BE2C (cell line): ENCODE measurements at places on chromosomes 2 and 18.

DNA sequence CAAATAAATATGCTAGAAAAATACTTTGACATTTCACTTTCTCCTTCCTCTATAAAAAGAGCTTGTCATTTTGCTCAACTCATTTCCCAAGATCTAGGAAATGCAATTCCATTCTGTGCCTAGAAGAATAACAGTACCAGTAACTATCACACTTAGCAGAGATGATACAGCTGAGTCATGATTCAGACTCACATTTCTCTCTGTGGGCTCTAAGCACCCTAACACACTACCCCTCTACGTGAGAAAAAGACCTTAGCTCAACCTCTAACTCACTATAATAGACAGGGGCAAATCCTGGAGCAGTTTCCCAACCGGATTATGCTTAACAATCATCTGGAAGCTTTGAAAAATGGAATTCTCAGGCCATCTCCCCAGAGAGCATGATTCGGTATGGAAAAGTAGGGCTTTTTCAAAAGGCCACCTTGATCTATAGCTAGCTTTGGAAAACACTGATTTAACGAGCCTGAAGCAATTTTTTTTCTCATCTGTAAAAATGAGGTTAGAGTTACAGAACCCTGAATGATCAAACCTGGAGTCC, 1312.3 kb upstream of the PIK3C3 start:
- no peak for DNase-seq

DNA sequence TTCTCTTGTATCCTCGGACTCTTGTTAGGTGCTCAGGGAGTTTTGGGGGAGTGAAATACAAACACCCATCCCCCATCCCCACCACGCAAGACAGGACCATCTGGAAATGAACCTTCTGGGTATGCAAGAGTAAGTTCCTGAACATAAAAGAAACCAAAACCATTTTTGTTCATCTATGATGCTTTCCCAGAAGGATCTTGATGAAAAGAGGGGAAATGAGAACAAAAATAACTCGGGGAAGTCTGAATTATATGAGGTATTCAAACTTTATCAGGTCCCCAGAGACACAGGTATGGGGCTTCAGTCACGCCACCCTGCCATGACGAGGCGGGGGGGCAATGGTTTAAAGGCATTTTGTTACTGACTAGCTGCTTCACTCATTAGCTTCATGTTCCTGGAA, 68.6 kb upstream of the DNMT3A start:
- DNase-seq = no peak

GRCh38 chr2:43114210-43114609, 112.2 kb downstream of the ZFP36L2 start:
- DNase-seq = peak; percentile 38

- DNase-seq = no peak
Observed at GRCh38 chr2:189372688-189373257, 68.5 kb upstream of the WDR75 start.

- no peak for DNase-seq
Observed at GRCh38 chr2:136131961-136132824, 14.2 kb upstream of the CXCR4 start.

- DNase-seq = no peak
Observed at GRCh38 chr18:26082475-26082874, 7.9 kb downstream of the SS18 start.

- no peak for DNase-seq
Observed at GRCh38 chr2:238811293-238811692, 36.6 kb upstream of the TWIST2 start.

- DNase-seq = no peak
Observed at GRCh38 chr2:181051861-181052522, 71.6 kb downstream of the UBE2E3 start.

DNA sequence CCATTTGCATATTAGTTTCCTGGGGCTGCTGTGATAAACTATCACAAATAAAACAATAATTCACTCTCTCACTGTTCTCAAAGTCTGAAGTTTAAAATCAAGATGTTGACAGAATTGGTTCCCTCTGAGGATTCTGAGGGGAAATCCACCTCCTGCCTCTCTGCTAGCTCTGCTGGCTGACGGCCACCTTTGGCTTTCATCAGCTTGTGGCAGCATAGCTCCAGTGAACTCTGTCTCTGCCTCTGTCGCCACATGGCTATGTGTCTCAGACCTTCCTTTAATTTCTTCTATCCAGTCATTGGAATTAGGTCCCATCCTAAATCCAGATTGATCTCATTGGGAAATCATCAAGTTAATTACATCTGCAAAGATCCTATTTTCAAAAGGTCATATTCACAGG, 38.9 kb upstream of the TRIM43 start:
- no peak for DNase-seq

GRCh38 chr2:37263839-37264238, 32.4 kb downstream of the NDUFAF7 start:
- no peak for DNase-seq

DNA sequence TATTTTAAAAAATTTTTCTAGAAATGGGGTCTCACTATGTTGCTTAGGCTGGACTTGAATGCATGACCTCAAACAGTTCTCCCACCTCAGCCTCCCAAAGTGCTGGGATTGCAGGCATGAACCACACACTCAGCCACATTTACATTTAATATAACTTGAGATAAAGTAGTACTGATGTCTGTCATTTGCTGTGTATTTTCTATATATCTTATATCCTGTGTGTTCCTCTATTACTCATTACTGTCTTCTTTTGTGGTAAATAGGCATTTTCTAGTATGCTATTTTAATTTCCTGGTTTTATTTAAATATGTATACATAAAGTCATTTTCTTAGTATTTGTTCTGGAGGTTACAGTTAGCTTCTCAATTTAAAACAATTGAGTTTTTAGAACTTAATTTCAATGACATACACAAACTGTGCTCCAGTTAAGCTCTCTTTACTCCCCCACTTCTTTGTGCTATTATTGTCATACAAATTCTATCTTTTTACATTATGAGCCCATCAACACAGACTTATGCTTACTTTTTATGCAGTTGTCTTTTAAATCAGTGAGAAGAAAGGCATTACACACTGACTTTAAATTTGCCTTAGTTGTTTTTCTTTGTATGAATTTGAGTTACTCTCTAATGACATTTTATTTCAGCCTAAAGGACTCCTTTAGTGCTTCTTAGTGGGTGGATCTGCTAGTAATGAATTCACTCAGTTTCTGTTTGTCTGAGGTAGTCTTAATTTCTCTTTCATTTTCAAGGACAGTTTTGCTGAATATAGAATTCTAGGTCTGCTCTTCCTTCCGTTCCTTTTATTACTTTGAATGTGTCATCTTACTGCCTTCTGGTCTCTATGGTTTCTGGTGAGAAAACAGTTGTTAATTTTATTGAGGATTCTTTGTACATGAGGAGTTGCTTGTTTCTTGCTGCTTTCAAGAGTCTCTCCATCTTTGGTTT, 6.2 kb upstream of the INPP4A start:
- DNase-seq = no peak

- no peak for DNase-seq
Observed at GRCh38 chr2:190328573-190329147, 9.0 kb upstream of the HIBCH start.

- no peak for DNase-seq
Observed at GRCh38 chr2:53960476-53960875, 10.3 kb downstream of the PSME4 start.

GRCh38 chr2:29767606-29768335, 153.6 kb downstream of the ALK start:
- DNase-seq = no peak

DNA sequence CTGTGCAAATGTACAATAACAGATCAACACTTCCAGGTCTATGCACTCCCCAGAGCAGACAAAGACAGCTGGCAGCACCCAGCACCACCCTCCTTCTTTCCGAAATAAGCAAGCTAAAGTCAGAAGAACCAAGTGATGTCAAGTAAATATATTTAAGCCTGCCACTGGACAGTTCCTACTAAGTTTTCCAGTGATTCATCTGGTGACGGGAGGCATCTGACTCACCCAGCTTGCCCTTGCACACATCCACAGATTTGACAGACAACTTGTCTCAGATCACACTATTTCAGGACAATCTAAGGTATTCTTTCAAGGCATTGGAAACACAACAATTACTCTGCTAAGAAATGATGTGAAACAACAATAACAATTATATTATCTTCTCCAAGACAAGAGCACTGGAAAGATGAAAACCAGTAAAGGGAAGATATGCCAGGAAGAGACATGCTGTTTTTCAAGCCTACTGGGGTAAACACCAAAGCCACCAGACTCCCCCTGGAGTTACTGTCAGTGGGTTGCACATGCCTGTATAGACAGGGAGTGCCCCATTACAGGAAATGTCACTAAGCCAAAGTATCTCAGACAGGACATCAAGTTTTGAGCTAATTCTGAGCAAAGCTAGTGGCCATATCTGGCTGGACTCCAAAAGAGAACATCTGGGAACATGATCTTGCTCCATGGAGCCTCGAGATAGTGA, 287.9 kb upstream of the KLHL29 start:
- peak; percentile 14 for DNase-seq

- DNase-seq = no peak
Observed at GRCh38 chr2:239461291-239462190, 60.7 kb upstream of the HDAC4 start.

GRCh38 chr18:46060359-46060841, 11.7 kb downstream of the PSTPIP2 start:
- DNase-seq = peak; percentile 22

DNA sequence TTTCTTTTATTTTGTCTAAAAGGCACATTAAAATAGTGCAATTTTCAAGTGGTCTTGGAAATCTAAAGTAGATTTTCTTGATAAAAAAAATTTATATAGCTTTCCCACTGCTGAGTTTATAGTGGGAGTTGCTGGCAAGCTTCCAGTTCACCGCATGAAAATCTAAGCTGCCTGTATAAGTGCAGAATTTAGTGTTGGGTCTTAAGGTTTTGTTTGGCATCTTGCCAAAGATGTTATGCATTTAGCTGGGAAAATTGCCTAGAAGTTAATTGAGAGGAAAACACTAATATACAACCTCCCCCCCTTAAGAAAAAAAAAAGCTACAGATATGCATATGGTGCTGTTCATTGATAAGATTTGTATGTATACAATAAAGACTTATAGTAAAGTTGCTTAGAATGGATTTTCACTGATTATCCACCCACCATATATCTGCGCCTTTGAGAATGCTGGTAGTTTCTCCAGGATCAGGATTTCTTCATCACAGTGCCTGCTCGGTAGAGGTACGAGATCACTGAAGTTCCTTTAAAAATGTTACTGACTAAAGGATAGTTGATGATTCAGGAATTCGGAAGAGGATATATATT, 803.2 kb upstream of the POU3F3 start:
- DNase-seq = no peak

- DNase-seq = no peak
Observed at GRCh38 chr18:48713309-48713708, 174.5 kb downstream of the CTIF start.

- peak; percentile 93 for DNase-seq
Observed at GRCh38 chr2:30711646-30712085, 95.6 kb downstream of the CAPN13 start.
